ENCODE measurements at places on chromosomes 2 and 18.

DNA sequence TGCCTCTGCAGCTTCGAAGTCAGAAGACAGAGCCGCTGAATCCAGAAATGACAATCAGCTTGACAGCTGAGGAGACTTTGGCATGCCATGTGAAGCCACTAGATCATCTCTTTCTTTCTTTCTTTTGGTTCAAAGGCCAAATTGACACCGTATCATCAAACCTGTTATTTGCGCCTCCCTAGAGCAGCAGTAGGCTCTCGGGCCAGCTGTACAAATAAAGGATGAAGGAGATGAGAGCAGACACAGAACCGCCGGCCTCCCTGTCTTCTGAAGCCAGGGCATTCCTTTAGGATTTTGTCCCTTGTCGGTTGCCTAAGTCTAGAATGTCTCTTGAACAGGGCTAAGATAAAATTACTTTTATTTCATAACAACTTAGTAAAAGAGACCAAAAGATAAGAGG, 36.8 kb downstream of the COL4A4 start:
- no peak for DNase-seq

GRCh38 chr2:219425238-219426067, 7.3 kb downstream of the DES start:
- no peak for DNase-seq

DNA sequence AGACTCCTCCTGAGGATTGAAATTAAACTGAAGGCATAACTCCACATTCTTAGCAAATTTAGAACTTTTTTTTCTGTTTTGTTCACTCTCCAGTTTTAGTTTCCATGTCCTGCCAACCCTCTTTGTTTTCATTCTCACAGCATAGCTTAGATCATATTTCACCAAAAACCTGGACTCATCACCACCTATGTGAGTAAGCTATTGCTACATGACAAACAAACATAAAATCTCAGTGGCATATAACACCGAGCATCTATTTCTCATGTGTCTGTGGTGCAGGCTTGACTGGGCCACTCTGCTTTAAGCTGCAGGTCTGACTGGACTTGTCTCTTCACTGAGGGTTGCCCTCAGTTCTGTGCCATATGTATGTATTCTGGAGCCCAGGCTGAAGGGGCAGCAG, 385.2 kb downstream of the ARHGAP15 start:
- no peak for DNase-seq

DNA sequence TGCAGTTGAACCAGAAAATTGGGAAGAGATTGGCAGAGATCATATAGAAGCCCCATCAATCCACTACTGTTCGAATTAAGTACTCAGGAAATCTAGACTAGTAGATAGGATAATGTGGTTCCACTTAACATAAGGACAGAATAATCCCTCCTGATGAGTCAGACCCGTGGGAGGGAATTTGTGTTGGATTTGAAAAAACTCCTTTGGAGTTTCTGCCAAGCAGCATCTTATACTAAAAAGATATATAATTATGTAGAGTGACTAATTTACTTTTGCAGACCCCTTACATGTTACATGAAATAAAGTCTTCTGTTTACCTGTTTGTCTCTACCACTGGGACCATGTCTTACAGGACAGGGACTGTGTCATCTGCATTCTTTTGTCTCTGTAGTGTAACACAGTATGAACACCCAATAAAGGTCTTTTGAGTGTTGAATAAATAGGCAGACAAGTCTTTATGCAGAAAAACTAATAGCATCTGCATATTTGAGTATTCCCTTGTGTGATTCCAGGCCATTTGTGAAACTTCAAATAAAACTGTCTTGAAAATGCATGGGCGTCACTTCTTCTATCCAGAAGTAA, 122.6 kb upstream of the DNAJC10 start:
- no peak for DNase-seq

DNA sequence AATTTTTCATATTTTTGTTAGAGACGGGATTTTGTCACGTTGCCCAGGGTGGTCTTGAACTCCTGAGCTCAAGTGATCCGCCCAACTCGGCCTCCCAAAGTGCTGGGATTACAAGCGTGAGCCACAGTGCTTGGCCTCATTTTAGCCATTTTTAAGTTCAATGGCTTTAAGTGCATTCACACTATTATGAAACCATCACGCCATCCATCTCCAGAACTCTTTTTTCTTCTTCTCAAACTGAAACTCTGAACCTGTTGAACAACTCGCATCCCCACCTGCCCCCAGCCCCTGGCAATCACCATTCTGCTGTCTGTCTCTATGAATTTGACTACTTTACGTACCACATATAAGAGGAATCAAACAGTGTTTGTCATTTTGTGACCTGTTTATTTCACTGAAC, 31.3 kb upstream of the ASB18 start:
- no peak for DNase-seq

DNA sequence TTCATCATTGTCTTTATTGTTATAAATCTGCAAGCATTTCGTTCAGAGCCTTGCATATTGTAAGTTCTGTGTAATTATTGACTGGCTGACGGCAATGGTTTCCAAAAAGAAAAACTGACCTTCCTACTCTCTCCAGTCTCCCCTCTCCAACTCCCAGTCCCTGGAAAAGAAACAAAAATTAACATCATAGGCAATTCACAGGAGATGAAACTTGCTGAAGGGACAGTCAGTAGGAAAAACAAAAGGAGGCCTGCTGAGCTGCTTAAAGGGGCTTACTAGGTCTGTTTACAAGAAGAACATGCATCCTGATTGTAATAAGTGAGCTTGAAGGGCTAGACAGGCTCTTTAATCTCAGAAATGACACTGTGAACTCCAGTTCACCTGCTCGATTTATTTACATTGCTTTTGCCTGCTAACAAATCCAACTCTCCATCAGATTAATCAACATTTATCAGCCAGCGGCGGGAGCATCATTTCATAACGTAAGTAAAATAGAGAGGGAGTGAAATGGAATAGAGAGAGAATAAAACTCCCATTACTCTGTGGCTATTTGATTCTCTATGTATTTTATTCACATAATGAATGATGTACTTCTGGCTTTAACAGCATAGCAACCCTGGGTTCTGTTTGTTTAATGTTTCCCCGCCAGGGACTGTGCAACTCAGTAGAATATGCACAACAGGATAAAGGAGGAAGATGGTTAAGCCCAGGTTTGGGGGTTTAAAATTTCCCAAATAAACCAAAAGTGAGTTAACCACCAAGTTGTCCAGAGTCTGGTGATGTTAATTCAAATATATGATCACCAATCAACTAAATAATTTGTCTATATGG, 256.7 kb upstream of the SETBP1 start:
- DNase-seq = no peak
